Dermis lymphatic vessel endothelial cell (primary cell): ENCODE measurements at places on chromosomes 2 and 18. TPM values are rescaled to one million over a fixed set of nuclear protein-coding genes. Genes with fewer than 3 reads are reported as not detected.

The HMSD gene
- not detected in 2 replicates for total RNA-seq

The FAM110C gene
- total RNA-seq = under 0.01 and 0.17 TPM in 2 replicates

The HNRNPLL gene
- total RNA-seq = 42.7 and 46.1 TPM in 2 replicates

The CXCR1 gene
- not detected in 2 replicates for total RNA-seq

The METTL5 gene
- 27.2 and 31.2 TPM in 2 replicates for total RNA-seq

The EN1 gene
- total RNA-seq = not detected in 2 replicates

The CABLES1 gene
- total RNA-seq = 42.6 and 52.2 TPM in 2 replicates

The RAB6D gene
- total RNA-seq = under 0.01 and 0.11 TPM in 2 replicates

The TRIM43 gene
- not detected in 2 replicates for total RNA-seq

The ALLC gene
- total RNA-seq = not detected in 2 replicates

The GPR45 gene
- not detected in 2 replicates for total RNA-seq

The ASXL3 gene
- under 0.01 and 0.17 TPM in 2 replicates for total RNA-seq

The HOXD8 gene
- total RNA-seq = 23.8 and 44.3 TPM in 2 replicates

The HJURP gene
- 2.1 and 2.3 TPM in 2 replicates for total RNA-seq

The PTCD3 gene
- total RNA-seq = 41.1 and 60.6 TPM in 2 replicates

The FBXO41 gene
- total RNA-seq = under 0.01 and 0.09 TPM in 2 replicates

The IL1RN gene
- total RNA-seq = not detected in 2 replicates

The PLGLB1 gene
- total RNA-seq = 0.11 and 1.7 TPM in 2 replicates

The WDR35 gene
- total RNA-seq = 8.2 and 9.1 TPM in 2 replicates

The CFC1 gene
- total RNA-seq = not detected in 2 replicates

The POTEE gene
- total RNA-seq = 0.17 and 1.1 TPM in 2 replicates

The MRPS9 gene
- total RNA-seq = 13.9 and 25.4 TPM in 2 replicates

The SLC5A7 gene
- not detected in 2 replicates for total RNA-seq

The RBM44 gene
- total RNA-seq = 0.86 and 1.1 TPM in 2 replicates

The C2orf78 gene
- not detected in 2 replicates for total RNA-seq

The GPR75 gene
- total RNA-seq = 0.76 and 1.1 TPM in 2 replicates

The ANTXR1 gene
- 0.33 and 0.52 TPM in 2 replicates for total RNA-seq

The VSNL1 gene
- total RNA-seq = not detected in 2 replicates

The MPP4 gene
- 0.22 TPM in 1 of 2 replicates, not detected in the other for total RNA-seq

The NAT8 gene
- not detected in 2 replicates for total RNA-seq

The DUSP2 gene
- 0.43 and 1.2 TPM in 2 replicates for total RNA-seq

The CTDSP1 gene
- 75.3 and 77.3 TPM in 2 replicates for total RNA-seq

The FSHR gene
- total RNA-seq = not detected in 2 replicates

The SIX2 gene
- 0.11 TPM in 1 of 2 replicates, not detected in the other for total RNA-seq

The SH3RF3 gene
- total RNA-seq = 4.6 and 7.0 TPM in 2 replicates

The INO80C gene
- 9.7 and 11.4 TPM in 2 replicates for total RNA-seq

The PRADC1 gene
- total RNA-seq = 17.7 and 28.6 TPM in 2 replicates

The PROKR1 gene
- not detected in 2 replicates for total RNA-seq

The FSIP2 gene
- total RNA-seq = under 0.01 TPM in 2 replicates

The CFAP210 gene
- not detected in 2 replicates for total RNA-seq

The SLC9A2 gene
- total RNA-seq = not detected in 2 replicates

The OTOS gene
- not detected in 2 replicates for total RNA-seq
